ENCODE measurements at places on chromosomes 12 and 14. TPM values are rescaled to one million over a fixed set of nuclear protein-coding genes. Genes with fewer than 3 reads are reported as not detected.

SSTR1 gene
- not detected for total RNA-seq

SPTSSA gene
- 18.5 TPM for total RNA-seq

TPPP2 gene
- not detected for total RNA-seq

MUCL1 gene
- not detected for total RNA-seq

PLA2G1B gene
- not detected for total RNA-seq

CLEC12A gene
- total RNA-seq: not detected
